ENCODE measurements at places on chromosomes 16 and 17. TPM values are rescaled to one million over a fixed set of nuclear protein-coding genes. Genes with fewer than 3 reads are reported as not detected.

Gene SLC25A10
- total RNA-seq = 6.3 TPM

Gene P2RX1
- total RNA-seq = 6.8 TPM

Gene CRYBA1
- total RNA-seq = not detected

Gene ADGRG3
- total RNA-seq = 5.8 TPM

Gene SCNN1B
- total RNA-seq = 50.3 TPM

Gene CD300H
- total RNA-seq = not detected

Gene ETV4
- 4.0 TPM for total RNA-seq

GRCh38 chr17:47694581-47695428 lies 844 bp downstream of the TBKBP1 start:
- DNase-seq = peak; percentile 86

DNA sequence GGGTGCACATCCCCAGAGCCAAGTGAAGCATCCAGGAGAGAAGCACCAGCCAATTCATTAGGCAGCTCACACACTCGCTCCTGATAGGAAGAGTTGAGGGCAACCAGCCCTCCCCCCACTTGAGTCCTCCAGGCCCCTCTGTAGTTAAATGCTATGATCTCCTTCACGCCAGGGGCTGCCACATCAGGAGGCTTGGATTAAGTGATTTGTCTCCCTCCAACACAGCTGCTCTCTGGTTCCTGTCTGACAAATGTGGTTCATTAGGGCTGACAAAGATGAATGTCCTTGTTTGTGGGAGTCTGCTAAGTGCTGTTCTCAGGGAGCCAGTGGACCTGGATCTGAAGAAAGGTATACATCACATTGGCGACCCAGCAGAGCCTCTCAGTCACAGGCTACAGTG lies 94.5 kb upstream of the WSCD1 start:
- DNase-seq = no peak

DNA sequence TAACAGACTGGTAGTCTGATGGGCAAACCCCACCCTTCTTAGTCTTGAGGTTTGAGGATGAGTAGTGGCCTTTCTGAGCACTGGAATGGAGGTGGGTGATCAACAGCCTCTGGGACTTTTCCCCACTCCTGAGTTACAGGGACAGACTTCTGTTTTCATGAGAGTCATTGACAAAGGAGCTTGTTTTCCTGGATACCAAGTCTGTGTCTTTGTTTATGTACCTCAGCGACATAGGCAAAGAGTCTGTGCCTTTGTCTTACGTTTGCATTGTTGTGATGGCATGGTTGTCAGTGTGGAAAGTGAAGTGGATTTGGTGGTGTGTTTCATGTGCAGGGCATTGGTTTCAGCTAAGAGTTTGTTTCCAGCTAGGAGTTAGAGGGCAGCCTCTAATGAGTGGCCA lies 17.5 kb downstream of the EPN2 start:
- no peak for DNase-seq

DNA sequence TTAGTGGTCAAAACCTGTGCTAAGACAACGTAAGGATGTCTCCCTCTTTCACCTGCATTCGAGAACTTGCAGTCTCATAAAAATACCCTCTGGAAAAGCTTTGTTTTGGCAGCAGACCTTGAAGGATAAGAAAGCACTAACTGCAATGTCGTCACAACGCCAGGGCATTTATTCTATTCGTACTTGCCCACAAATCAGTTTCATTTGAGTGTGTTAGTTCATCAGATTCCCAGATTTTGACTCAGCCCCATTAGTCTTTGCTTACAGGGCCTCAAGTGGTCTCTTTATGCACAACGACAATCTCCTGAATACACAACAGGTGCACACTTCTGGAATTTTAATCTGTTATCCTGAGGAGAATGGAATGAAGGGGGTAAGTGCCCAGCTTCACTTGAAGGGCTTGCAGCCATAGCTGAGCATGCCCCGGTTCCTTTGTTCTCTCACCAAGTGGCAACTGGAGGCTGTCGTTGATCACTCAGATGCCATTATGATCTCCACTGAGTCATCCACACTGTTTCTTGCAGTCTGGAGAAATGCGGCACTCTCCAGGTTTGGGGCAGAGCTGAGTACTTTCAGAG lies 58.8 kb downstream of the CLEC19A start:
- DNase-seq = no peak

DNA sequence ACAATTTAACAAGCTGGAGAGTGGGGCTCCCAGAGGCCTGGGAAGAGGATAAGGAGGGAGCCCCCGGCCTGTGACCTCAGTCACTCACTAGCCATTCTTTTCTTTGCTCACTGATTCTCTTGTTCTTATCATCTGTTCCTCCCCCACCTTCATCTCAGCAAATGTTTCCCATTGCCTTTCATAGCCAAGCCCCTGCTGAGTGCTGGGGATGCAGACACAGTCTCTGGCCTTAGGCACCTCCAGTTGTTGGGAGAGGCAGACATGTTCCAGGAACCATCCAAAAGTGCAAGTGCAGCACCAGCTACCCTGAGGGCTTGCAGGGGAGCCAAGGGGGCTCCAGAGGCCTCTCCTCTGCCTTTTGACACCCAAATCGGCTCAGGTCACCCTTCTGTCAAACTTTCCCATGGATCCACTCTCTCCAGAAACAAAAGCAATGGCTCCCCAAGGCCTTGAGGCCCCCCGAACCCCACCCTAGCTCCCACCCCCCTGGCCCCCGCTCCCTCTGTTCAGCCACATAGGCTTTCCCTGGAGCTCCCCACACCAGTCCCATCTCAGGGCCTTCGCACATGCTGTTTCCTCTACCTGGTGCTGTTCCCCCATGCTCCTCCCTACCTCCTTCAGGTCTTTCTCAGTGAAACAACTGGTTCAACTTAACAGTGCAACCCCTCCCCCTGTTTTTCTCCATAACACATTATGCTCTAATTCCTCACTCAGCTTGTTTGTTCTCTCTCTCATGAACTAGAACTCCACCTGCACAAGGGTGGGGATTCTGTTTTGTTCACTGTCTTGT lies 14.9 kb upstream of the KCNJ12 start:
- DNase-seq = no peak

DNA sequence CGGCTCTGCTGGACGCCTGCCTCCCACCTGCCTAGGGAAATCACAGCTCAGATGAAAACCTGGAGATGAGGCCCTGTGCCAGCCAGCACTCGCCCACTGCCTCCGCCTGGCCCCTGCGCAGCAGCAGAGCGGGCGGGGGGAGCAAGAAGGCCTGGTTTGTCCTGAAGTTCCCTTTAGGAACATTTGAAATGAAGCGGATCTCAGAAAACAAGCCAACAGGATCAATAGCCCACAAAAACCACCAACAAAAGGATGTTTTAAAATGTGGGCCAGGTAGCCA lies 48.0 kb downstream of the RBFOX3 start:
- DNase-seq = peak; percentile 33

DNA sequence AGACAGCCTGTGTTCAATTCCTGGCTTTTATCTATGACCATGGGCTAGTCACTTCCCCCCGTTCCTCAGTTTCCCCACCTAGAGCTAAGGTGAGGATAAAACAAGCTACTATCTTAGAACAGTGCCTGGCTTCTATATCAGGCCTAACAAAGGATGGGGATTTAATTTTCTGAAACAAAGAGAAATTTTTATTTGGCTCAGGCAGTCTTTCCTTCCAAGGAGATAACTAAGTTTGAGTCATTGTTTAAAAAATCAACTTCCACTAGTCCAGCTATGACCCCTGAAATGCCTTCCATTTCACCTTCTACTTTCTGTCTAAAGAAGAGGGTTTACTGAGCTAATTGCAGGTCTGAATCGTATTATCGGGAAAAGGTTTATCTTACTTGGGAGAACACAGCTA lies 99.0 kb downstream of the CMIP start:
- no peak for DNase-seq

DNA sequence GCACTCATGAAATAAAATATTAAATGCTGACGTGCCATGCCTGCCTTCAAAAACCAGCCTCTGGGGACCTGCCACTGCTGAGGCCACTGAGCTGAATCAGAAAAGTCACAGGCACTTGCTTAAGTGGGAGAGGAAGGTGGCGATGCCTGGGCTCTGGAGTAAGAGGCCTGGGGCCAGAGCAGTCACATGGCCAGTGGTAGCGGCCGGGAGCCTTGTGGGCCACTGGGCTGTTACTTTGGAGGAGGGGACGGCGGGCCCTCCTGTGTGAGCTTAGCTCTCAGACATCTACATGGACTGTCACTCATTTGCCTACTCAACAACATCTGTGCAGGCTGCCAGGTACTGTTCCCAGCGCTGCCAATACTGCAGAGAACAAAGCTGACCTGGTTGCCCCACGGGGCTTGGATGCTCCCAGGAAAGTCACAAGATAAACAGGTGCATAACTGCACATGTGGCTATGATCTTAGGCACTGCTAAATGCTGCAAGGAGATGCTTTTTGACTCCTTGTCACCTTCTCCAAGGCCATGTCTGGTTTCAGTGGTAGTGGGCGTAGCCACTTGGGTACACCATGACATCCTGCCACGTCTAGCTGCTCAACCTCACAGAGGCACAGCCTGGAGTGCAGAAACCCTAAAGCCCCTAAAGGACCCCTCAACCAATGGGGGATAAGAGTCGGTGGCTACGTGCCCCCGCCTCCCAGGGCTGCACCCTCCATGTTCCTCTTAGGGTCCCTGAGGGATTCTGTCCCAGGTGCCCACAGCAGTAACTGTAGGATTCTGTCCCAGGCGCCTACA lies 11.6 kb downstream of the COTL1 start:
- DNase-seq = no peak

- DNase-seq = no peak
These were observed 31.2 kb downstream of the CDK5R1 start for GRCh38 chr17:32517982-32518381.

DNA sequence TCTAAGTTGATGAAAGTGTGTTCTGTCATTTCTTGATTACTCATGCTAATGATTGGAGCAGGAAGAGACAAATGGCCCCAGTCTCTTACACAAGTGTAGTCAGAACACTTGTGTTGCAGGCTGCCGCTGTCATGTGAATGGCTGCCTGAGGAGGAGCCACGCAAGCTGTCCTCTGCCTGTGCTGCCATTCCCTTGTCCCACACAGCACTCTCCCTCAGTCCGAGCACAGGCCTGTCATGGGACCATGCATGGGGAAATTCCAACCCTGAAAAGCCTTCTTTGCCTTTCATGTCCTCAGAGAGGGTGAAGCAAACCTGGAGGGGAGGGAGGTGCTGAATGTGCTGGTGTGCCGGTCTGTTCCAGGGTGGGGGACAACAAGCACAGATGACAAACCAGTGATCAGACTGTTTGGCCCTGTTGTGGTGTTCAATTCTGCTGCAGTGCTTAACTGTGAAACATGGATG lies 109.4 kb downstream of the MRTFB start:
- no peak for DNase-seq

GRCh38 chr17:66387392-66387981 lies 85.1 kb downstream of the PRKCA start:
- no peak for DNase-seq
